PC-9 (cell line): ENCODE measurements at places on chromosomes 12 and 14.

DNA sequence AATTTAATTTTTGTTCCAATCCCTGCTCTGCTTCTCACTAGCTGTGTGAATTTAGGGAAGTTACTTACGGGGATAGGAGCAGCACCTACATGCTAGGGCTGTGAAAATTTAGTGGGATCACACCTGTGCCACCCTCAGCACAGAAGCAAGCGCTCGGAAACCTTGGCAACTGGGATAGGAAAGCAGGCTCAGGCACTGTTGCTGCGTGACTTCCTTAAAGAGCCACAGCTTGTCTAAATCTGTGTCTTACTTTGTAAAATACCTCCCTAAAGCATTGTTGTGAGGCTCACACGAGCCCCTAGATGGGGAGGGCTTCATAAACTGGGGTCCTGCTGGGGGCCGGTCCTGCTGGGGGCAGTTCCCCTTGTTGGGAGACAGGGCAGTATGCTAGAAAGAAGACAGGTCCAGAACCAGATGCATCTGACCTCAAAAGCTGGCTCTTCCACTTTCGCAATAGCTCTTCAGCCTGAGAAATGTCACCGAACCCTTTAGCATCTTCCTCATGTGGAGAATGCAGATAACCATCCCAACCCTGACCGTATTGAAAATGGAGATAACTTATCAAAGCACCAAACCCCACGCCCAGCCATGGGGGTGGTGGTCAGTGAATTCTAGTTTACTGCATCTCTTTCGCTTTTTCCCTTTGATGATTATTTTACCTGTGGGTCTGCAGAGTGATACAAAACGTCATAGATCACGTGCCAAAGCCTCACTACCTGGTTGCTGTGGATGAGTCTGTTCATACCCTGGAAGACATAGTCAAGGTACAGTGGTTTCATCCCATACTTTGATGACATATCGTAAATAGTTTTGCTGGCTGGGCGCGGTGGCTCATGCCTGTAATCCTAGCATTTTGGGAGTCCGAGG lies 54.1 kb downstream of the AK7 start:
- DNase-seq, result no peak

DNA sequence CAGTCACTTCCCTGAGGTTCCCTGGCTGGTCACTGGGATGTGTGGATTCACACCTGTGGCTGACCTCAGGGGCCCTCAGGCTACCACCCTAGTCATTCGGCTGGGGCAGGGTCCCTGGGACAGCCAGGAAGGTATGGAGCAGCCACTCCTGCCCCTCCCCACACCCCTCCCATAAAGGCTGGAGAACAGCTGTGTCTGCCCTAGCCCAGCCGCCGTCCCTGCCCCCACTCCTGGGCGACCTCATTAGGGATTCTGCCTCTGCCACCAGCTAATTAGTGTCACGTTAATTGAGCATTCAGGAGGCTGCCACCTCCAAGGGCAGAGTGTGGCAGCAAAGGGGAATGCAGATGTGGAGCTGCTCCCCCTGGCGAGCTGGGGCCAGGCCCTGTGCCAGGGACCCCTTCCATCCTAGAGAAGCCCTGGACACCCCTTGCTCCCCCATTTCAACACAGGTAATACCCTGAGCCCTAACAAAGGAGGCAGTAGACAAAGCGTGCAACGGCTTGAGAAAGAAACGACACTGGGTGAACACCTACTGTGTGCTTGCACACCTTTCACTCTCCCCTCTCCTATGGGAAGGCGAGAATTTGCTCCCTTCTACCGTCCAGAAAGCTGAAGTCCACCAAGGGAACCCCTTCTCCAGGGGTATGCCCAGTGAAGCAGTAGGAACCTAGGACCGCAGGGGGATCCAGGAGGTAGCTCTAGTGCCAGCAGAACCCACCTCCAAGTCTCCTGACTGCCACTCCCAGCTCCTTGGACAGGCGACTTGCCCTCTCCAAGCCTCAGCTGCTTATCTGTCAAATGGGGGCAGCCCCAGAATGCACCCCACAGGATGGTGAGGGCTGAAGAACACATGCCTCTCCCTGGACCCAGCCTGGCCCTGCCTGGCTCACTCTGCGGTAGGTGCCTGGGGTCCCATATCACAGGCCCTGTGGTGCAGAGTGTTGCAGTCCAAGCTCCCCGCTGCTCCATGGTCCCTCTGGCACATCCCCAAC lies 45.1 kb downstream of the FAM222A start:
- no peak for DNase-seq

DNA sequence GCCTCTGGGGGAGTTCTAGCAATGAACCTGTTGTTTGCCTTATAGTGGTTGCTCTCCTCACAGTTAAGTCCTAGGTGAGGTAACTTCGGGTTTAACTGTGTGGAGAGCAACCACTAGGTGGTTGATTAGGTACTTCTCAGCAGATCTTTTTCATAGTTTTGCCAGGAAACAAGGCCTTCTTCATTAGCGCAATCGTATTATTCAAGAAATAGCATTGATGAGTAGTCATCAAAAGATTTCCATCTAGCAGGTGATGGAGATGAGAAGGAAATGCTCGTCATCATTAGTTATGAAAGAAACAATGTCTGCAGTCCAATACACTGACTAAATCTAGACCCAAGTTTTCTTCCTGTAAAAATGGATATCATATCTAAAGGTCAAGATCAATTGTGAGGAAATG lies 923.3 kb downstream of the AACS start:
- no peak for DNase-seq

DNA sequence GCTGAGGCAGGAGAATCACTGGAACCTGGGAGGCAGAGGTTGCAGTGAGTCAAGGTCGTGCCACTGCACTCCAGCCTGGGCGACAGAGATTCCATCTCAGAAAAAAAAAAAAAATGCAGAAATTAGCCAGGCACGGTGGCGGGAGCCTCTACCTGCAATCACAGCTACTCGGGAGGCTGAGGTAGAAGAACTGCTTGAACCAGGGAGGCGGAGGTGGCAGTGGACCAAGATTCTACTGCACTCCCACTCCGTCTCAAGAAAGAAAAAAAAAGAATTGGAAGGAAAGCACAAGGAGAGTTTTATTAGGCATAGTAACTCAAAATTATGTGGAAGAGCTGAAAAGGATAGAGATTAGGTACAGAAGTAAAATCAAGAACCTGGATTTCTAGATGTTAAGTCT lies 20.8 kb upstream of the AMHR2 start:
- no peak for DNase-seq

DNA sequence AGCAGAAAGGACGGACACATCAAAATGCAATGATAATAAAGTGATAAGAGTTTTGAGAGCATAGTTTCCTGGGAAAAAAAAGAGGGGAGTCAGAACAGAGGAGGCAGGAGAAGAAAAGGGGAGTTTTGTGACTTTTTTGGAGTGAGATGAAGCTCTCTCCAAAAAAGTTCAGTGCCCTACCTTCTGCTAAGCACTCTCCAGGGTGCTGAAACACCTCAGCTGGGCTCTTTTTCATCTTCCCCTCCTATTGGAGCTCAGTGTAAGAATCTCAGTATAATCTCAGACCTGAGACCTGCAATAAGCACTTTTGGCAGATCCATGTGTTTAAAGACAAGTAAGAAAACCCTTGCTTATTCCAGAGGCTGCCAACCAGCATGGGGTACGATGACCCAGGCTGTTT lies 58.9 kb upstream of the SRRM4 start:
- no peak for DNase-seq

- no peak for DNase-seq
These were observed 58.0 kb downstream of the CDC42BPB start for GRCh38 chr14:102999227-102999895.

GRCh38 chr12:118058881-118059280 lies 2.1 kb downstream of the WSB2 start:
- no peak for DNase-seq

DNA sequence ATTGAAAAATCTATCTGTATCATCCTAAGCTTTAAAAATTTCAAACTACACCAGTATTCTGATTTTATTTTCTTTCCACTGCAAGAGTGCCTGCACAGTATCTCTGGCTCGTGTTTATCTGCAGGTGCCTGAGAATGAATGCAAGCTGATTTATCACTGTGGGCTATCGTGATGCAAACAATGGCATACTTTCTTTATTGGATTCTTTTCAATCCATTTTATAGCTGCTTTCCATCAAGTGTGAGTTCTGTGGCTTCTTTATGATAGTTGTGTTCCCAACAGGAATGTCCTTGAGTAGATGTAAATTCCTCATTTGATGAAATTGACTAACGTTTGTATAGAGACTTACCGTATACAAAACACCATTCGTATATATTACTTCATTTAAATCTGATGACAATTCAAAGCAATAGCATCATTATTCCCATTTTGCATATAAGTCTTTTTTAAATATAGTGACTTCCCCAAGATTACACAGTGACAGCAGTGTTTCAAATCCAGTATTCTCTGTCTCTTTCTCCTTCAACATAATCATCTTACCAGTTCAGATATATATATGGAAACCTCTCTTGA lies 160.3 kb upstream of the ABCD2 start:
- DNase-seq, result no peak

GRCh38 chr12:86134561-86134960 lies 121.6 kb downstream of the MGAT4C start:
- no peak for DNase-seq

DNA sequence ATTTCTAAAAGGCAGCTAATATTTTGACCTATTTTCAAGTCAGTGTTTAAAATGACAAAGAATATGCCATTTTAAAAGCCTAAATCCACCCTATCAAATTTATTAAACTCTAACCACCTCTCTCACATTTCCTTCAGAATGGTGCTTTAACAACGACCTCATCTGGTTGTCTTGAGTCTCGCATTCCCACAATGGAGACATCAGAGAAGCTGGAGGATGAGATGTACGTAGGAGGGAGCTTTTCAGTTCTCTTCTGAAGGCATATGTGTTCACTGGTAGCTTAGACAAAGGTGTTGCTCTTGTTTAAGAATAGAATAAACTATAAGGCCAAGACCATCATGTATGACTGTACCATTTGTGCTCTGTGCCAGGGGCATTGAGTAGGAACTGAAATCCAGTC lies 82.9 kb downstream of the BCL2L14 start:
- DNase-seq, result no peak

DNA sequence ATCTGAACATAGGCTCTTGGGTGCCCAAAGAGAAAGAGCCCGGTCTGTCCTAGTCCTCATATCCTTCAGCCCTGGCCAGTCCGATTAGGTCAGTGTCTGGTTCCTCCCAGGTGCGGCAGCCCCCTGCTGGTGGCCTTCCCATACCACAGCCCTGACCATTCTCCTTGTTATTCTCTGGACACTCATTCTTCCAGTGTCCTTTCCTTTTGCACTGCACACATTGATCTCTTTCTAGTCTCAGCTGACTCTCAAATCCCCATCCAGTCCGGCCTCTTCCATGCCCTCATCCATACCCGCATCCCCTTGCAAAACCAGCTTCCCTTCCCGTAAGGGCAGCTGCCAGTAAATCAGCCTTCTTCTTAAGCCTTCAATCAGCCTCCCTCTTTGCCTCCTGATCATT lies 1316.3 kb downstream of the TMEM121 start:
- no peak for DNase-seq

GRCh38 chr12:44875417-44875953 lies 630 bp downstream of the NELL2 start:
- DNase-seq, result no peak

- peak; percentile 60 for DNase-seq
These were observed 32.0 kb upstream of the RIMBP2 start for GRCh38 chr12:130747867-130748740.

DNA sequence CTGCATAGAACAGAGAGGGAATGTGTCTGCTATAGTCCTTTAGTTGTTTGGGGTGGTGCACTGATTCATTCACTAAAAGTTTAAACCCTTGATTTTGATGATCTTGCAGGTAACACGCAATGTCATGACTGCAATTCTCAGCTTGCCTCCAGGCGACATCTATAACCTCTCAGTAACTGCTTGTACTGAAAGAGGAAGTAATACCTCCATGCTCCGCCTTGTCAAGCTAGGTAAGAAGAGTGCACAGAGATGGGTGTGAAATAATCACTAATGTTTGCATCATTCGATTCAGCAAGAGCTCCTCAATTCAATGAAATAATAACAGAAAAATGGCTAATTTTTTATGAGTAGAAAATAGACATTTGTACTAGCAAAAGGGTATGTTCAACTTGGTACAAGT lies 203.7 kb downstream of the PTPRO start:
- no peak for DNase-seq

DNA sequence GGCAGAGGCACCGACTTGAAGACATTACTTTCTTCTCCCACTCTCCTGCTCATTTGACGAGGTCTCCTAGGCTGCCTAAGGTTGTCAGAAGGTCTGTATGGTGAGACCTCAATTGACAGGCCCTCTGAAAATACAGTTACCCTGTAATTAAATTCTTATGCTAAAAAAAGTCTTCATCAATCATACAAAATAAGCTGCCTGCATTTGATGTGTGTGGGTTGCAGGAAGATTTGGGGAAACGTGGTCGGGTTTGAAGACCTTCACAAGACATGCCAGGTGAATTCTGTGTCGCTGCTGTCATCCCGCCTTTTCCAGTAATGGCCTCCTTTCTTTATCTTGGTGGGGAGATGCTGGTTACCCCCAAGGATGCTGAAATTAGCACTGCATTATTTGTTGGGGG lies 299.4 kb downstream of the CACNA1C start:
- no peak for DNase-seq

GRCh38 chr12:42447371-42447786 lies 121.4 kb downstream of the PPHLN1 start:
- no peak for DNase-seq

GRCh38 chr12:82866227-82866775 lies 179.6 kb downstream of the TMTC2 start:
- DNase-seq, result no peak

- DNase-seq, result no peak
These were observed 118.7 kb upstream of the CDKN3 start for GRCh38 chr14:54278087-54278486.

GRCh38 chr14:67426983-67427606 lies 15.1 kb upstream of the PLEK2 start:
- DNase-seq, result peak; percentile 74

DNA sequence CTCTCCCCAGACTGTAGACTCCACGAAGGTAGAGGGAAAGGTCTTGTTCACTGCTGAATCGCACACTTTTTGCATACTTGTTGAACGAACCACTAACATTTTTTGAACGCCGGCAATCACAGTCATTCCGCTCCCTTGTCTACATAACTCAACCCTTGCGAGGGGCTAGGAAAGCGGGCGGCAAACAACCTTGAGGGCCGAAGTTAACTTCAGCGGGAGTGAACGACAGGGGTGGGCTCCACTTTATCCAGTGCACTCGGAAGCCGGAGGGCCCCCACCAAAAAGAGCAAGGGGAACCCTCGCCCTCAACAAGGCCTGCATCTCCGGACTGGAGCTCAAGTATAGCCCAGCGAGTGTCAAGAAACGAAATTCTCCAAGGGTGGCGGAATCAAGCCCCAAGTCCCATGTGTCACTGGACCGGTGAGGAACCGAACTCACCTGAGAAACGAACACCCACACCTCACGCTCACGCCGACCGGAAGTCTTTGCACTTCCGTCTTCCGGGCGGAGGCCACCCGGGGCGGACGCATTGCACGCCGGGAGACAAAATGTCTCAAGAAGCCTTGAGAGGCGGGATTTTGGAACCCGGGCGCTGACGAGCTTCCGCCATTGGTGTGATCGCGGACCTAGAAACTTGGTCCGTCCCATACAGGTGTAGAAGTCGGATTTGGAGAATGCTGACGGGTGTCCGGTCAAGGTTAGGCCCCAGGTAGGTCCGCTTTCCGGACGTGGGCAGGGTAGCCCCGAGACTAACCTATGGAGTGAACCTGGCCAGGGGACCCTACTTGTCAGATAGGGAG lies at the start of gene LLPH:
Gene LLPH (minus strand): TSS at position 484 of the 800 bp plus-strand sequence. CDS start 1,644 bp downstream, outside the sequence.
- peak; percentile 84 for DNase-seq
